GOT3 (cell line): ENCODE measurements at places on chromosomes 12 and 14.

GRCh38 chr14:74973003-74973653 is 17.7 kb upstream of the PGF start:
- DNase-seq: no peak

GRCh38 chr12:131230340-131231031 is 276.8 kb downstream of the ADGRD1 start:
- DNase-seq: no peak

- no peak for DNase-seq
Measured at GRCh38 chr14:91964724-91965123, 17.2 kb upstream of the FBLN5 start.

- DNase-seq: no peak
Measured at GRCh38 chr14:79708426-79709388, 502.6 kb downstream of the DIO2 start.

GRCh38 chr14:83798421-83798820 is 1731.5 kb upstream of the FLRT2 start:
- DNase-seq: no peak

DNA sequence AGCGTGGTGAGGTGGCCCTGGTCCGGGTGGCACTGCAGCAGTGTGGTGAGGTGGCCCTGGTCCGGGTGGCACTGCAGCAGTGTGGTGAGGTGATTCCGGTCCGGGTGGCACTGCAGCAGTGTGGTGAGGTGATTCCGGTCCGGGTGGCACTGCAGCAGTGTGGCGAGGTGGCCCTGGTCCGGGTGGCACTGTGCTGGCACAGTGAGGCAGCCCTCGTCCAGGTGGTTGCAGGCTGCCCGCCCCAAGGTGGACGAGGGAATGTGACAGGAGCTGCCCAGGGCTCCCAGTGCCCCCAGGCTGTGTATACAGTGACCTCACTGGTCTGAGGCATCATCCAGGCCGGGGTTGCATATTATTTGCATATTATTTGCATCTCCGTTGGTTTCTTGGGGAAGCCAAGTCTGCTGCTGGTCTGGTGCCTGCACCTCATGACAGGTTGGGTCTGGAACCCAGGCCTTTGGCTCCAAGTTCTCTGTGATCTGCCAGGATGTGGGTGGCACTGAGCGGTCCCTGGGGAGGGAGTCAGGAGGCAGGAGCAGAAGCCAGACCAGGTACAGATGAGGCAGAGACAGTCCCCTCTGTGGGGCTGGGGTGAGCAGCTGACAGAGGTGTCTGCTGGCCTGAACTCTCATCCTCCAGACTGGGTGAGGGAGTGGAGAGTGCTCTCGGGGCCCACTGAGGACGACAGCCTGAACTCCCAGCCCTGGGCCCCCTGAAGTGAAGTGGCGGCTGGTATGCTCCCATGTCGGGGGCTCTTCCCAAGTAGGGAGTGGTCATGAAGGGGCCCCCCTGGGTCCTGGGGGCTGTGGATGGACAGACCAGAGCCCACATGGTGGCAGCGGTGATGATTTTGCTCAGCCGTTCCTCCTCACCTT is 79.3 kb downstream of the KIF26A start:
- no peak for DNase-seq

GRCh38 chr12:10027721-10028120 is 2.8 kb upstream of the CLEC9A start:
- DNase-seq: no peak

DNA sequence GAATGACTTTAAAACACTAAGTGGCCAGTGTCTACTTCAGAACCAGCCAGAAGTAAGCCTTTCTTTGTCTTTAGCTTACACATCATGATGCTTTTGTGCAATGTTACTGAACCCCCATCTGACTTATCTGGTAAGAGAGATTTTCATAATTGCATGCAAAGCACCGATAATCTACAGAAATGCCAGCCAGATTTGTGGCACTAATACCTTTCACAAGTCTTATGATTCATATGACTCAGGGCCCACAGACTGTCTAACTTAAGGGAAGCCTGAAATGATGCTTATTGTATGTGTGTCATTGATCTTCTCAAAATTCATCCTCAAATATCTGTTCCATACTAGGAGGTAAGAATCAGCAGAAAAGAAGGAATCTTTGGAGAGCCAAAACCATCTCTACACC is 18.0 kb downstream of the IGF1 start:
- DNase-seq: no peak

DNA sequence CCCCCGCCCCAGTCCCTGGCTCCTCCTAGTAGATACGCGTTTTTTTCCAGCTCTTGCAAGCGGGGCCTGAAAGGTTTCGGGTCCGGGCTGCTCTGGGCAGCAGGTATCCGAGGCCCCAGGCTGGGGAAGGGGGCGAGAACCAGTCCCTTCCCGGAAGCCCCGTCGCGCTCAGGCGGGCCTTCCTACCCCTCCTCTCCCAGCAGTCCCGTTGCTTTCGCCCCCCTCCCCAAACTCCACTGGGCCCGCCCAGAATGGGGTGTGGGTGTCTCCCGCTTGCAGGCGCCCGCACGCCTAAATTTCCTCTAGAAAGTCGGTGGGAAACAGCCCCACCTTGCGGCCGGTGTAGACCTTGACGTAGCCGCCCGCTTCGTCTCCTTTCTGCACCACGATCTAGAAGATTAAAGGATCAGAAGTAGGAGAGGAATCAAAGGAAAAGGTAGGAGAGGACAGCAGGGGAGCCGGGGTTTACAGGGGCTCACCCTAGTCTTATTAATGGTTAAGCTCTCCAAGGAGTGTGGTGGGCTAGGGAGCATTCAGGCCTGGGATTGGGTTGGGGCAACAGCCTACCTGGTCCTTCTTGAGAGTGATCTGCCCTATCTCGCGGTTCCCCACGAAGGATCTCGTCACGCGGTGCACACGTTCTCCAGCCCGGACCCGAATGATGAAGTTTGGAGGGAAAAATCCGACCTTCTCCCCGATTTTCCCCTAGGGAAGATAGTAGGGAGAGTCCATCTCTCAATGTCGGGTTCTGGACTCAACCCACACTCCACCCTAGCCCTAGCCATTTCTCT is 7.3 kb downstream of the STAC3 start:
- peak; percentile 99 for DNase-seq

- no peak for DNase-seq
Measured at GRCh38 chr12:2020511-2020910, 16.3 kb upstream of the DCP1B start.

- no peak for DNase-seq
Measured at GRCh38 chr12:52873832-52874572, 25.2 kb upstream of the KRT78 start.

DNA sequence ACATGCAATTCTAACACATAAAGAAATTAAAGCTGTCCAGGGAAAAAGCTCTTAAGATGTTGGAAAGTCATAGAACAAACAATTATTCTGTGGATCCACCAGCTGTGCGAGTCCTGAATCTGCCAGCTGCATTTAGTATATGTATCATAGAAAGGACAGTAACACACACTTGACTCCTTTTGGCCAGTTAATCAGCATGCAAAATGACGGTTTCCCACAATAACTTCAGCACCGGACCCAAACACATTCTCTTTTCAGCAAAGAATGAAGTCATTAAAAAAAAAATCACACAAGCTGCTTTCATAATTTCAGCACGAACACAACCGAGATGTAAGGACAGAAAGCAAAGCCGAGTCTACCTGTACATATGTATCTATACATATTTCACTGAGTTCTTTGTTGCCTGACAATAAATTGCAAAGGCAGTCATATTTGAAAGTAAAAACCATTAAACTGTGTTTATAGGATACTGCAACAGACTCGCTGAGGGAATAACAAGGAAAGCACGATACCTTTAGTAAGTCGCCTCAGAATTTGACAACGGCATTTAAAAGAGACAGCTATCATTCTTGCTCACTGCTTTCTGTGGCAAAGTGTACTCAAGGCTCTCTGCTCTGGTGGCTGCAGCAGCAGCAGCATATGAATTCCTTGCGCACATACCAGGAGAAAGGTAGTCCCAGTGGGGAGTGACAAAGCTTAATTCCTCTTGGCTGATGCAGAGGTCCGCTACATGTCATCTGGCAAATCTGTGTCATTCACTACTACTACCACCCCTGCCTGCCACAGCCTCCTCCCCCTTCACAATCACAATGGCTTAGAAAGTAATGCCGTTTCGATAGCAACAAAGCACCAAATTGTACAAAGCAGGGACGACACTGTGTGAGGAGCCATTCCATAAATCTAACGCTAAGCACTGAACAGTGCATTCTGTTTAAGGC is at the start of gene GRIP1:
TSS of gene GRIP1 (minus strand) at position 739 of the 938 bp plus-strand sequence. CDS start at position 567, 172 bp downstream.
- no peak for DNase-seq
